Gastroesophageal sphincter (tissue), 4 donors: ENCODE measurements at places on chromosomes 7 and 10.

GRCh38 chr7:31363051-31363450, 22.5 kb upstream of the NEUROD6 start:
- no peak for ATAC-seq

- ATAC-seq: peak; percentile 73
These were observed 8.1 kb downstream of the TASOR2 start for GRCh38 chr10:5692461-5693358.

- no peak for ATAC-seq
These were observed 71.8 kb downstream of the CDH23 start for GRCh38 chr10:71468363-71469094.

GRCh38 chr7:37408291-37409228, 40.1 kb downstream of the ELMO1 start:
- ATAC-seq: peak; percentile 14

GRCh38 chr7:23347682-23348180, 48.6 kb downstream of the MALSU1 start:
- ATAC-seq: no peak

DNA sequence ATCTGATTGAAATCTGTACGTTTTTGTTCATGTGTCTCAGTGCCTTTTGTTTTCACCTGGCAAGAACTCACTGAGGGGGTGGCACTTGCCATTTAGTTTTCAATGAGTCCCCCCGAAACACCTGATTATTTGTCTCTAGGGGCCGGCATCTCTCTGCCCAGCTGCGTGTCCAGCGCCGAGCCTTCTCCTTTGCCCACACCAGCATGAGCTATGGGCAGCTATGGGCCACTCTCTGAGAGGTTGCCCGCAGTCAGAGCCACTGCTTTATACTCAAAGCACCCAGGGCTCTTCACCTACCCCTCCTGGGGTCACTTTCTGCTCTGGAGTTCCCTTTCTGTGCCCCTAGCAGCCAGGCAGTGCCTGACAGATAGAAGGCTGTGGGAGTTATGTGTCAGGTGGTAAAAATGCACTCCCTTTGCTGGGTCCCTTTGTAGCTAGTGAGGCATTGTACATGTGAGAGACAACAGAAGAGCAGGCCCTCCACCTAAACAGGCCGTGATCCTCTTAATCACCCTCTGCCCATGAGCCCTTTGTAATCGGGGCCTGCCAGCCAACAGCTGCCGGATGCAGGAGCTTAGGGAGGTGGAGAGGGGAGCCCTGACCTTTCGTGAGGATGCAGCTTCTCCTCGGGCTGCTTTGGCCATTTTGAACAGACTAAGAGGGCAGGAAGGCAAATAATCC, 133.1 kb upstream of the NPS start:
- ATAC-seq: no peak

DNA sequence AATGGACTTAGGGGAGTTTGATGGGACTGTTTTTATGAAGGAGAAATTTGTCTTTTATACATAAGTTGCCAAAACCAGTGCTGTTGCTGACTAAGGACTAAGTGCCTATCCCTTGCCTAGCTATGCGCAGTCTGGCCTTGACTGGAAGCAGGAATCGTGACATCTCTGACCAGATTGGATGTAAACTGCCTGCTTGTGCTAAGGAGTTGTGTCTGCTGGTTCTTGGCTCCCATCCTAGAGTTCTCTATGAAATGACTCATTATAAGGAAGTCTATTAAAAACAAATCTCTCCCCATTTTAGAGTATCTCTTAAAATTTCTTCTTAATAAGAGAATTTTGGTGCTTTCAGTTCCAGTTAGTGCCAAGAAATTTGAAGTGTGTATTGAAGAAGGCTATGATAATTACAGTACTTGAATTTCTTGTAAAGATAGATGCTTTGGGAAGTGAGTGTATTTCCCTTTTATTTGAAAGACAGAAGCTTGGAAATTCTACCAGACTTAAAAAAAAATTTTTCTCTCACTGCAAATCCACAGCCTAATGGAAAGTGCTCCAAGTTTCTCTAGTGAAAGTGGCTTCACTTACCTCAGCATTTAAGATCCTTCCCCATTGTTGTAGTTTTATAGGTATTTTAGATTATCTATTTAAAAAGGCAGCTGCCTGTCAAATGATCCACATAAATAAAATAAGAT, 77.6 kb downstream of the BICC1 start:
- ATAC-seq: peak; percentile 81

DNA sequence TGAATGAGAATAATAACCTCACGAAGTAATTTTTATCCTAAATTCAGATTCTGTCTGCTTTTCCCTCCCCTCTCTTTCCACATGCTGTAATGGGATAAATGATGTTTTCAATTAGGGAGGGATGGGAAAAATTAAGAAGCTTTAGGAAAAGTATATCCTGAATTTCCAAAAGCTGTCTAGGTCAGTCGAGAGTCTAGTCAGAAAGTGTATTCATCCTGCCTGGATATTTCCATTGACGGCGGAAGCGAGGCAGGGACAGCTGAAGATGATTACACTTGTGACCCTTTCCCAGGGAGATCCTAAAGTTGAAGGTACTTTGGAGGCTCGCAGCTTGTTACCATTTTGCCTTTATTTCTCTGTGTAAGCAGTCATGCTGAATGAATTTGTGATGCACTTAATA, 204.1 kb downstream of the ZNF365 start:
- no peak for ATAC-seq

- ATAC-seq: no peak
These were observed 15.6 kb upstream of the EPC1 start for GRCh38 chr10:32362571-32362970.

DNA sequence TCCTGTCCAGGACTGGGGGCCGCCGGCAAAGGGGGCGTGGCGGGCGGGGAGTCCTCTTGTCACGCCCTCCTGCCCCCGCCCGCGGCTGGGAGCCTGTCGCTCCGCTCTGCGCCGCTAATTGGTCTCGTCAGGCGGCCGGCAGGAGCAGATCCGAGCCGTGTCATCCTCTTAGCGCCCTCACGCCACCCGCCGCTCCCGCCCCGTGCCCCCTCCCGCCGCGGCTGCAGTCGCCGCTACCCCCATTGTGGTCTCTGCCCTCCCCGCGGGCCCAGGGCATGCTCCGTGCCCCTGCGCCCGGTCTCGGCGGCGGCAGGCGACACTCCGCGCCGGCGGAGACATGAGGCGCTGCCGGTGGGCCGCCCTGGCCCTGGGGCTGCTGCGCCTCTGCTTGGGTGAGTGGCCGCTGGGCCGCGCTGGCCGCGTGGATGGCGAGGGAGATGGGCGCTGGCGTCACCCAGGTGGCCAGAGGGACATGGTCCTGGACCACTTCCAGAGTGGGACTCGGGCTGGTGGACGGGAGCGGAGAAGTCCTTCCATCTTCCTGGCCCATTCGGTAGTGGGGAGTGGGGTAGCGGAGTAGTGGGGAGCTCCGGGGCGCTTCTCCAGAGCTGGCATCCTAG, at the start of gene CDHR1:
CDHR1 (plus strand) TSS at position 114 of the 620 bp plus-strand sequence; CDS start at position 338, 224 bp downstream.
- peak; percentile 39 for ATAC-seq

DNA sequence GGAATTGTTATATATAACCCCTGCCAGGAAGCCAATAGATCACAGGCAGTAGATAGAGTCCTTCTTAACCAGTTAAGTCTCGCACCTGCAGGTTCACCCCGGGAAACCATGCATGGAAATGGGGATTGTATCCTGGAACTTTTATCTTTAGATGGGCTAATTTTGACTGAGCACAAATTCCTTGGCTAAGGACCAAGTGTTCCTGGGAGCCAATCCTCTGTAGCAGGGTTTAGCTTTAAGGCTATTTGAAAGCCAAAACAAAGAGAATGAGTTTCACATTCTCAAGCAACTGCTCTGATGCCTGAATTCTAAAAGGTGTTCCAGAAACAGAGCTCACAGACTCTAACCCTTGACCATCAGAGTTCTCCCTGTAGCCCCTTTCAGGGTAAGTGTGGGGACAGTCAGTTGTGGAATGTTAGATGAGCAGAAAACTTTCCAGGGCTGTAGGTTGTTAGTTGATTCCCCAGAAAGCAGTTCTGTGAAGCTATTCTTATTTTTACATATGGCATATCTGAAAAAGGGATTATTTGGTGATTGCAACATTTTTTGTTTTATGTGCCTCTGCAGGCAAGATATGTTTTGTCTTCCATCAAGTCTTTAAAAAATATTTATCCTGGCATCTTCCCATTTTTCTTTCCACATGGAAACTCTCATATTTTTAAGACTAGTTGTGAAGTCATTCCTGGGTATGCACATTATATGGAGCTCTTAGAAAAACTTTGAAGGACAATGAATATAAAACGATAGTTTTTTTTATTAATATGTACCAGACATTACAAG, 16.2 kb upstream of the NPVF start:
- no peak for ATAC-seq

DNA sequence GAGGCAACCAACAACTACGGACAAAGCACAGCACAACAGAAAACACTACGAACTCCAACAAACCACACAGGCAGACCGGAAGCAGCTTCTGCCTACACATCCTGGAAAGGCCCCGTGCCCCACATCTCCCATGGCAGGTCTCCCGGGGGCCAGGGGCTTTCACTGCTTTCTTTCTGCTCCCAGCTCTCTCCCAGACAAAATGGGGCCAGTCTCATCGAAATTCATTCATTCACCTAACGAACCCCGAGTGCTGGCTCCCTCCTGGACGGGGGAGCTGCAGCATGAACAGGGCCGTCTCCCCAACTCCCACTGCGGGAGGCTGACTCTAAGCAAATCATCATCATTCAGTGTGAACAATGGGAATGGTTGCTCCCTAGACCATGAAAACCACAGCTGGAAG, 47.6 kb upstream of the NANOS1 start:
- no peak for ATAC-seq

DNA sequence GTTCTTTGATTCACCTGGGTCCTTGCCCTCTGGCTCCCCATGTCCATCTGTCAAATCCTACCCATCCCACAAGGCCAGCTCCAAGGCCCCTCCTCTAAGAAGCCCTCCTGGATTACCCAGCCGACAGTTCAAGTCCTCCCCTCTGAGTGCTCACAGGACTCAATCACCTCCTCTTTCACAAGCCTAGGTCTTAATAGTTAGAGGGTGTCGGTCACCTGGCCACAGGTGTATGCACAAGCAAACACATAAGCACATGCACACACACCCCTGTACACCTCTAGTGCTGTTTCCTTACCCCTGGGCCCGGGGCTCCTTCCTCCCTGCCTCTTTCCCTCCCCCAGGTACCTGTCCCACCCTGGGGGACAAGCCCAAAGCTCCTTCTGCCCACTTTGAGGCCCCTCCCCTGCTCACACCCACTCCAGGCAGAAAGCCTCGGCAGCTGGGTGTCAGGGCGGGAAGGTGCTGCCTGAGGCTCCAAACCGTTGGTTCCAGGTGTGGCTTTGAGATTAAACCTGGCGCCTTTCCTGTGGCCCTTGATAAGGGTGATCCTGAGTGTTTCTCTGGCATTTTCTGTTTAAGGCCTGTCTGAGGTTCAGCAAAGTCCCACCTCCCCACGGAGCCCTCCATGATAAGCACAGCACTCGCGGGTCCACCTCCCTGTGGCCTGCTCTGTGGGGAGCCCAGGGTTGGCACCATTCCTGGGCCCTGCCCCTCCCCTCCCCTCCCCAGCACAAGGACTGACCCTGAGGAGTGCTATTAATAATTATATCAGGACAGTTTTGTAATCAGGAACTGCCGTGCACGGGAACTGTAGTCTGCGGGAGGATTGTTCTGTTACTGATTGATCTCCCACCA, 14.6 kb upstream of the AQP1 start:
- ATAC-seq: no peak

- no peak for ATAC-seq
These were observed 55.8 kb upstream of the CDCA7L start for GRCh38 chr7:22001345-22002004.

- ATAC-seq: no peak
These were observed 6.8 kb upstream of the LAT2 start for GRCh38 chr7:74202841-74203556.

- ATAC-seq: no peak
These were observed 317.2 kb downstream of the IPMK start for GRCh38 chr10:57950442-57950974.

GRCh38 chr10:89360157-89360556, 17.7 kb upstream of the IFIT1B start:
- ATAC-seq: no peak

DNA sequence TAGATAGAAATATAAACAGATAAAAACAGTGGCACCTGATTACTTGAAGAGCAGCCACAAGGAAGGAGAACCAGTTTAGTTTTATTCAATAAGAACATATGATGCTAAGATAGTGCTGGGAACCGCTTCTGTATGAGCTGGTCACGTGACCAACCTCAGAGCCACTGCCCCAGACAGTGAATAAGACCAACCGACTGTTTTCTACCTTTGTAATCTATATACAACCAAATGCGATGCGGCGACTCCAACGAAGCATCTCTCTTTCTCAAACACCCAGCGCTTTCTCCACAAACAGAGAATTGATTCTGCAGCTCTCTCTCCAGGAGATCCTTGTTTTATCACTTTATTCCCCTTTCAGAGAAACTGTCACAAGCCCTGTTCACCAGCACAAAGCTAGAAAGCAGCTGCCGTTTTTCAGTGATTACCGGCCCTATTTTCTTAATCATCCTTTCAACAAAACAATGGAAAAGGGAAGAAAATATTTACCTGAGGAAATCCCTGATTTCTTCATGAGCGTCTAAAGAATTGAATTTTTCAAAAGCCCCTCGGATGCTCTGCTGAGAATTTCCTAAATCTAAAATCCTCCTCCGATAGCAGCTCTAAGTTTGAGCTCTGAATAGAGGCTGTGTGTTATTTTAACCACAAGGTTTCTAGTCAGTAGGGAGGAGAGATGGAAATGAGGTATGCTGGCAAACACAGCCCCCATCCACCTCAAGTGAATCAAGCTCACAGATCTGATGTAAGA, 55.7 kb upstream of the JCAD start:
- ATAC-seq: no peak

DNA sequence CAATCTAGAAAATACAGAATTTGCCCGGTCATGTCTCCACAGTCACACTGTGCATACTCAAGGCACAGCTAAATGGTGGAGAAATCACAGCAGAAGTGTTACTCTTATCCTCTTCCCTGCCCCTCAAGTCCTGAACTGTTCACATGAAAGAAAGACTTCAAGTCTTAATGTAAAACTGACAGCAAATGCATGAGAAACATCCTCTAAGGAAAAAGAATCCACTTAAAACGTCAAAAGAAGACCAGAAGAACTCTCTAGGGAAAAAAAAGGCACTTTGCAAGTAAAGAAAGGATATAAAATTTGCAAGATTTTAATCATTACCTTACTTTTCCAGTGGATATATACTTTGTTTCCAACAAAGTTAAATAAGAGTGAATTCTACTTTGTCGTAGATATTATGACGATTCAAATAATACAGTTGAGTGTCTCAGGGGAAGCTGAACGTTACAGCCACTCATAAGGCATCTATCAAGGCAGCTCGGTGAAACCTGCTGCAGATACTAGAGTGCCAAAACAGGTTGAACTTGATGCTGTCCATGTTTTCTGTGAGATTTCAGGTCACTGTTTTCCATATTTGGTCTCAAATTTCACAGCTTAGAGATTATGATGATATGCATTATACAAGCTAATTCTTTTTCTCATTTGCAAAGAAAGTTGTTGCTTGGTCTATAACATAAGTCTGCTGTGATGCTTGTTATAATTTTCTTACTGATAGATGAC, 155.0 kb downstream of the CTTNBP2 start:
- no peak for ATAC-seq

GRCh38 chr7:65812281-65812680, 60.6 kb upstream of the VKORC1L1 start:
- ATAC-seq: no peak

GRCh38 chr7:24966802-24967201, 13.2 kb downstream of the OSBPL3 start:
- ATAC-seq: no peak
